ENCODE measurements at places on chromosomes 11 and 22.

DNA sequence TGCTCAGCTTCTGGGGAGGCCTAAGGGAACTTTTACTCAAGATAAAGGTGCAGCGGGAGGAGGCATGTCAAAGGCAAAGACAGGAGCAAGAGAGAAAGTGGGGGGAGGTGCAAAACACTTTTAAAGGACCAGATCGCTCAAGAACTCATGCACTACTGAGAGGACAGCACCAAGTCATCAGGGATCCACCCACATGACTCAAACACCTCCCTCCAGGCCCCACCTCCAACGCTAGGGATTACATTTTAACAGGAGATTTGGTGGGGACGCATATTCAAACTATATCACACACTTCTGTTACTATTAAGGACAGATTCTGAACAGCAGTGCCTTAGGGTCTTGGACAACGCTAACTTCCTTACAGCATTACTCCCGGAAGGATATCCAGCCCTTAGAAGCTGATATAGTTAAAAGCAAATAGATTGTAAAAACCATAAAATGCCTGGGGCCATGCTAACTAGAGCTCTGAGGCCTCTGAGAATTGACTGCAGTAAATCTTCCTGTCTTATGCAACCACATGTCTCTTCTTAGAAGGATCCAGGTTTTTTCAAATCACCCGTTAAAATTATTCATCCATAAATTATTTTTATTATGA is 16.7 kb upstream of the ZC3H12C start:
- no peak for DNase-seq

GRCh38 chr11:73266646-73267020 is 5.5 kb upstream of the P2RY6 start:
- DNase-seq, result no peak

DNA sequence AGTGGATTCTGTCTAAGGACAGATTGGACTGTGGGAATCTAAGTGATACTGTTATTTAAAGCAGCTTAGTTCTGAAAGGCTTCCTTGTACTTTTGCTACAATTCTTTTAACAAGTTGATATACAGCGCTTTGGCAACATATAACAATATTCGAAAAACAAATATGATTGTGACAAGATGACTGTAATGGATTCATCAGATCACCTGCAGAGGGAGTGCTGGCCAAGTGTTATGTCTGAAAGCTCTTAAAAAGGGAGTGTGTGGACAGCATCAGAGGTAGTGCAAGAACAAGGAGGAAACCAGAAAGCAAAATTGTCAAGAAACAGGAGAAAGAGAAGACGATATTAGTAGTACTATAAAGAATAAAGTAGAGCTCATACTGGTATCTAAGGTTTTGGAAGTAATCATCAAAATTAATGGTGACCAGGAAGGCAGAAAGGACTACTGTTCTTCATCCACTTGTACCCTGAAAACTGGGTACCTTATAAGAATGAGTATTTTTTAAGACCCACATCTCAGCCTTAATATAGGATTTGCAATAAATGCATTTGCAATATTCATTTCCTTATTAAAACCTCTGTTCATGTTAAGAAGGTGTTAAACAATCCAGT is 1112.0 kb upstream of the CCDC90B start:
- DNase-seq, result no peak

DNA sequence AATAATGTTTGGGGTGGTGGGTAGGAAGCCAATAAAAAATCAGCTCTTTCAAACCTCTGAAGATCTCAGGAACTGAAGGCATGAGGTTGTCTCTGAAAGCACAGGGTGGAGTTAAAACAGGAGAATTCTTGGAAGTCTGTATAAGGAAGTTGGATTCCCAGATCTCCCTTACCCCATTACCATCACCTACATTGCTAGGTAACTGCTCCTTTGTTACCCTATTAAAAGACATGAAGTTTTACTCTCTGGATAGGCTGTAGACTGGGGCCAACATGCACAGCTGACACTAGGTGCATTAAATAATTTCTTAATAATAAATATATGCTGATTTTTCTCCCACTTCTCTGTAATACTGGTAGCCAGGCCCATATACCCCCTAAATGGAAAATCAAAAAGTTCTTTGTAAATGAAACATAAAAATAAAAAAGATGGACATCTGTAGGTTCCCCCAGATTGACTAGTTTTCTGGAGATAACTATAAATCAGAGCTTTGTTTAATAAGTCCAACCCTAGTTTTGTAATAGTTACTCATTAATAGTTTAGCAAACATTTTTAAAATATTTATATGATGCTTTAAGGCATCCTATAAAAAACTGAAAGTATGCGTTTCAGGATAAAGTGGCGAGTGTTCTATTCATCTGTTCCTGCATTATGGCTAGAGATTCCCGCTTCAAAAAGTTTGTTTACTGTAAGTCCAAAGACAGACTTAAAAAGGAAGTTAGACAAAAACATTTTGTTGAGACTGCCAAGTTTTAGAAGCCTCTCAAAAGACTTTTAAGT is 63.8 kb downstream of the KIF18A start:
- DNase-seq, result no peak

DNA sequence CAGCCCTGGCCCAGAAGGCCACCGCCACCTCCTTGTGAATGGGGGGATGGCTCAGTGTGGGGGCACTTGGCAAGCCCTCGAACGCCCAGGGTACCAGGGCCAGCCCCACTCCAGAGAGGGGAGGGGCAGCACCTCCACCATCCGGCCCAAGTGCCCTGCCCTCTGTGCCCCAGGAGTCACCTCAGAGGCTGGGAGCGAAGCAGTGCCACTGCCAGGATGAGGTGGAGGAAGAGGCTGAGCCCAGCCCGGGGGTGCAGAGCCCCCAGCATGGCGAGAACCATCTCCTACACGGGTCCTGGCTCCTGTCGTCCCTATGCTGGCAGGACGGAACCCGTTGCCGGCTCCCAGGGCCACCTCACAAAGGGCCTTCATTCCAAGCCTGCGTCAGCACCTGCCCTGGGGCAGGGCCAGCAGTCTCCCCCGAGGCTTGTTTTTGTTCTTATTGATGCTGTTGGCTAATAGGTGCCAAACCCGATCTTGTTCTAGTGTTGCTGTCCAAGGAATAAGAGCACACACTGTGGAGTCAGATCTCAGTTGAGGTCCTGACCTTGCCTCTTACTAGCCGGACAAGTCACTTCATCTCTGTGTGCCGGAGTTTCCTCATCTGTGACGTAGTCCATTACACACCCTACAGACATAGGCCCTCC is at the start of gene FREY1:
Gene FREY1 (minus strand): TSS at position 307 of the 647 bp plus-strand sequence. CDS start 26 bp downstream, at position 281.
- no peak for DNase-seq

- no peak for DNase-seq
Observed at GRCh38 chr11:96241331-96241841, 101.6 kb downstream of the MAML2 start.

DNA sequence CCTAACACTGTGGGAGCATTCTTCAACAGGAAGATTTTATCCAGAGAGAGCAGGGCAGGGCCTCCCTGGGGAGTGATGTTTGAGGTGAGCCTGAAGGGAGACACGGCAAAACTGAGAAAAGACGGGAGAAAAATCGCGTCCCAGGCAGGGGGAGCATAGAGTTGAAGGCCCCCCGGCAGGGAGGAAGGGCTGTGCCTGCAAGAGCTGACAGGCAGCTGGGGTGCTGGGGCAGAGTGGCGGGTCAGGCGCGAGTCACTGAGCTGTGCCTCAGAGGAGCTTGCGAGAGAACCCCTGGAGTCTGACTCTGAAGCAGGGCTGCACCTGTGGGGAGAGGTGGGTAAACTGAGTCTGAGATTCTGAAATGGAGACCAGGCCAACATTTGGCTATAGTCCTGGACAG is 14.8 kb downstream of the PKNOX2 start:
- DNase-seq, result no peak

DNA sequence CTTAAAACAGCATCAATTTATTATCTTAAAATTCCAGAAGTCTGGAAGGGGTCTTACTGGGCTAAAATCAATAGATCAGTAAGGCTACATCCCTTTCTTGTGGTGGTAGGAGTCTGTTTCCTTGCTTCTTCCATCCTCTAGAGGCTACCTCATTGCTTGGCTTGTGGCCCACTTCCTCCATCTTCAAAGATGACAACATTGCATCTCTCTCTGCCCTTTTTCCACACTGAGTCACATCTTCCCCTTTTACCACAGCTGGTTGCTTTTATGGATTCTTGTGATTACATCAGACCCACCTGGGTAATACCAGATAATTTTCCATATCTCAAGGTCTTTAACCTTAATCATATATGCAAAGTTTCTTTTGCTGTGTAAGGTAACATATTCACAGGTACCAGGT is 60.9 kb downstream of the GRIA4 start:
- no peak for DNase-seq

DNA sequence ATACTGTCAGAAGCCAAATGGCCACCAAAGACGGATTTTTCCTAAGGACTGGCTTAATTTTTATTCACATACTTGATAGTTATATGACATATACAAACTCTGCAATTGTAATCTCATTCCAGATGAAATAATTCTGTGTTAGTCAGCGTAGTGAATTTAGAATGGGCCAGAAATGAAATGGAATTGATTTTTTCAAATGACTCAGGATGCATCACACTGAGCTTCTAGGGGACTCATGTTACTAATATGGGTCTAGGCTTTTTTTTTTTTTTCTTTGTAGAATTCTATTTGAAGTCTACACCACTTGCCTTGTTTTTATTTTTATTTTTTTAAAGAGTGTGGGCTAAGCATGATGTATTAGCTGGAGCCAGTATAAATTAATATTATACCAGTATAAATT is 62.7 kb downstream of the SPECC1L start:
- DNase-seq, result no peak

- no peak for DNase-seq
Observed at GRCh38 chr11:58980159-58980843, 41.0 kb downstream of the GLYATL1 start.

DNA sequence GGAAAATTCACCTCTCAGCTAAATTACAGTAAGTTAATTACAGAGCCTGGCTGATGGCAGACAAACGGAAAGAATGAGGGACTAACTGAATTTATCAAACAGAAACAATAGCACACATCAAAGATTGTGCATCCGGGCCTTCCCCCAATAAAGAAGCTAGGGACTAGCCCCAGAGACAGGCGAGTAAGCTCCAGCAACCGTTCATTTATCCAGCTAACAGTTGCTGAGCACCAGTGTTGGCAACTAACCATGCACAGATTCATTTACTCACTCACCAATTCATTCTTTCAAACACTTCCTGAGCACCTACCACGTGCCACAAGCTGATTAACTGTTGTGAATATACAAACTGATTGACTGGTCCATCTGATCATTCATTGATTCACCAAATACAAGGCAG is 51.2 kb downstream of the SMCO4 start:
- DNase-seq, result no peak

DNA sequence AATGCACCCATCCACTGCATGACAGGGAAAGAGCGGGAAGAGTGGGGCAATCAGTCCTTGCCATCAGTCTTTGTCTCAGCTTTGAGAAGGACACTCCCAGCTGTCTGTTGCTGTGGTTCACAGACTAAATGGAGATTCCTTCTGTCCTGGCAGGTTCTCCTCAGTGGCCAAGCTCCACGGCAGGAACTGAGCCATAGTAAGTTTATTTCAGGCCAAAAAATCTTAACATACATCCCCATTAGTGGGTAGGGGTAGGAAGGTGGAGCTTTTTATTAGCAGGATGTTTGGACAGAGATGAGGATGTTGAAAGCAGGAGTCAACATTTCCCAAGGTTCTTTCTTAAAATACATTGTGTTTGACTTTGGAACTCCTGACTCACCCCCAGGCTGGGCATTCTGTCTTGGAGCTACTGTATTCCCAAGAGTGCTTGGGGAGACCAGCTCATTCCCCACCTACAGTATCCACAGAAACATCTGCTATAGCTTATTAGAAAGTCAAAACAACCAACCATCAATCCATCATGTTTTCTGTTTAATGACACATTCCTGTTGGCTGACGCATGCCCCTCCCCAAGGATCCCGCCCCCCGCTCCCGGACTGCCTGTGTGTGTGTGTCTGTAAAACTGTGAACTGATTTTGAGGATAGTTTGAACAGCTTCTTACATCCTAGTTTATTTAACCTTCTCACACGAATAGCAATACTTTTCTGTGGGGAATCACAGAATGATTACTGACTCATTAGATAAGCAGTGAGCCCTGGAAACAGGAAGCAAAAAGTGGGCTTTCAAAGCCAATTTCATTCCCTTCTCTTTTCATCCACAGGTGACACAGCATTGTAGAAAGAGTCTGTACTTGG is 109.5 kb downstream of the CCDC81 start:
- no peak for DNase-seq

GRCh38 chr11:123700772-123701171 is 40.7 kb downstream of the ZNF202 start:
- no peak for DNase-seq

DNA sequence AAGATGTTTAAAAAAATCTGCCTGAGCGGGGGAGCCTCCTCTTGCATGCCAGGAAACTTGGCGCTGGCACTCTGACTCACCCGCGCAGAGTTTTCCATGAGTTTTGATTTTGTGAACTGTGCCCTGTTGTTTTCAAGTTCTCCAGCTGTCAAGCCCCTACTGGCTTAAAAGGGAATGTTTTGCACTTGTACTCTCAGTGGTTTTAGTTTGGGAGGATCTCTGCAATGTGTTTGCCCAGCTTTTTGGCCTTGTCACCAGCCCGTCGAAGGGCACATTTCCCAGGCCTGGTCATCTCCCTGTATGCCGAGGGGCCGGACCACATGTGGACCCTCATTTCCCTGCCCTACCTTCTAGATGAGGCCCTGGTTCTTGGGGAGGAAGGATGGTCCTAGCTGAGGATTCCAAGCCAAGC is 12.2 kb downstream of the MRGPRF start:
- no peak for DNase-seq

DNA sequence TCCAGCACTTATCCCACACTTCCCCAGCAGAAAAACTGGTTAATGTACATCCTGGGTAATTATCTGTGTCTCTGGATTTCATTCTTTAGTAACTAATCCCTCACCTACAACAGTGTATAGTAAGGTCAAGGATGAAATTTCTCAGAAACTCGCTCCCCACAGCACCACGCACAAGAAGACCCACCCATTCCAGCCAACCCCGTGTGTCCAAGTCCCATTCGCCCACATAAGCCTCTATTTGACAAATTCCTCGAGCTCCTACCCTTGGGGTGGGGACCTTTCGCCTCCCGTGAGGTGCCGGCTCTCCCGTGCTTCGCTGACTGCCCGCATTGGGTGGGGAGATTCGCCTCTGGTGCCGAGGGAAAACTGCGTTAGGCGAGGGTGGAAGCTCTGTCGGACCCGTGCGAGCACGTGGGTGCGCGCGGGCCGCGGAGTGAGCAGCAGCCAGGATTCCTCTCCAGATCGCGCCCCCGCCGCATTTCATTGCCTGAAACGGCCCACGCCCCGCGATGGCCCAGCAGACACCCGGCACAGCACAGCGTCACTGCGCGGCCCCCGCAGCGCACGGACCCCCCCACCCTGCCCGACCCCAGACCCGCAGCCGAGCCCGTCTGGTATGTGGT is 866 bp downstream of the EXPH5 start:
- peak; percentile 11 for DNase-seq

GRCh38 chr11:116504541-116505297 is 268.1 kb downstream of the BUD13 start:
- DNase-seq, result no peak
